Renal cortex interstitium (tissue), 15 donors: ENCODE measurements at places on chromosomes 5 and 9.

- peak; percentile 77 for DNase-seq
Measured at GRCh38 chr9:92425474-92425873, 1.2 kb upstream of the OMD start.

GRCh38 chr9:101372327-101373118, 12.3 kb downstream of the BAAT start:
- no peak for DNase-seq

DNA sequence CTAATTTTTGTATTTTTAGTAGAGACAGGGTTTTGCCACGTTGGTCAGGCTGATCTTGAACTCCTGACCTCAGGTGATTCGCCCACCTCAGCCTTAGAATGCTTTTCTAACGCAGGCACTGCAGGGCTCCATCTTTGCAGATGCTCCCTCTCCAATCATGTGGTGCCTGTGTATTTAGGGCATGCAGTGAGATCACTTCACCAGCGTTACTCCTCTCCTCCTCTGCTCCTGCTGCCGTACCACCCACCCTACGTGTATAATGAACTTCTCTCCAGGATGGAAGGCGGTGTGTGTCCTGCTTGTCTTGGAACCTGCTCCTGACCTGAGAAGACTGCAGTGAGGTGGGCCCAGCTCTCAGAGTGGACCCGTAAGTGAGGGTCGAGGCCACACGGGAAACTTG, 13.6 kb upstream of the CFAP157 start:
- DNase-seq, result no peak

DNA sequence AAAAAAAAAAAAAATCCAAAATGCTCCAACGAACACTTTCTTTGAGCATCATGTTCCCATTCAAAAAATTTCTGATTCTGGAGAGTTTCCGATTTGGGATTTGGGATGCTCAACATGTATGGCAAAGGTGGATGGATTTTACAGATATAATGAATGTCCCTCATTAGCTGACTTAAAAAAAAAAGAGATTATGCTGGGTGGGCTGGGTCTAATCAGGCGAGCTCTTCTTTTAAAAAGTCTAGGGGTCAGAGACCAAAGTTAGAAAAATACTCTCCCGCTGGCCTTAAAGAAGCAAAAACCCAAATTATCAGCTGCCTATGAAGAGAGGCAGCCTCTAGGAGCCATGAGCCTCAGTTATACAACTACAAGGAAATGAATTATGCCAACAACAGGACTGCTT, 15.2 kb upstream of the CTNNAL1 start:
- no peak for DNase-seq

DNA sequence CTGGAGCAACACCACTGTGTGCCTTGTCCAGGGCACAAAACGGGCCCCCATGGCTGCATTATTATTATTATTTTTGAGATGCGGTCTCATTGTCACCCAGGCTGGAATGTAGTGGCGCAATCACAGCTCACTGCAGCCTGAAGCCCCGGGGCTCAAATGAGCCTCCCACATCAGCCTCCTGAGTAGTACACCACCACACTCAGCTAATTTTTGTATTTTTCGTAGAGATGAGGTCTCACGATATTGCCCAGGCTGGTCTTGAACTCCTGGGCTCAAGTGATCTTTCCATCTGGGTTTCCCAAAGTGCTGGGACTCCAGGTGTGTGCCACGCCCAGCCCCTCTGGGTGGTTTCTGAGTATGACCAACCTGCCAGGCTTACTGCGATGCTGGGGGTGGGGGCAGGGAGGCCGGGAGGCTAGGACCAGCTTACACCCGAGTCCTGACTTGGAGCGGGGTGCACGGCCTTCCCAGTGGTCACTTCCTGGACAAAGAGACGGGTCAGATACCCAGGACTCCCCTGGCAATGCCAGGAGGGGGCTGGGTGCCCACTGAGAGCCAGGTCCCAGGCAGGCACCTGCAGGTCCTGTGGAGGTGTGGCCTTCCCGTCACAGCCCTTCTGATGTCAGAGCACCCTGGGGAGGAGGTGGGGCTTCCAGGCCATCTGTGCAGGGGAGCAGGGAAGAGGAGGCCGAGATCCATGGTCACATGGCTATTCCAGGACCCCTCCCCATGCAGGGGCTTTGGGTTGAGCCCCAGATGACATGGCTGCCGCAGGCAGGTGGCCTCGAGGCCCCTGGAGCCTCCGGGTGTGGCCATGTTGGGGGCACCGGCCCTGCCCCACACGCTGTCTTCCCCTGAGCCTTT, 8.3 kb upstream of the NRARP start:
- no peak for DNase-seq

- DNase-seq, result no peak
Measured at GRCh38 chr5:147836439-147836838, 5.0 kb upstream of the SPINK1 start.

DNA sequence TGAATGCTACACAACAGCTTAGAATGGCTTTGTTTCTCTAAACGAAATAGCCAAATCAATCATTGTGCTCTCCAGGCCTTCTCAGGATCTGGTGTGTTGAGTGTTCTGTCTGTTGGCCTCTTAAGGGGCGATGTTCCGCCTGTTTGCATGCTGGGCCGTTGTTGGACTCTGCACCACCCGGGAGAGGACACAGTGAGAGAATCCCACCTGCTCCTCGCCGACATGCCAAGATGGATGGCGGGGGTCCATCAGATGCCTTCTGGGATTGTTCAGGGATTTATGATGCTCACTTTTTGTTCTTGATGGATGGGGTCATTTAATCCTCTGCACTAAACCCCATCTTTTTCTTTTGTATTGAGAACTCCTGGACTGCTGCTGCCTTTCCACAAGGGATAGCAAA, 159.9 kb downstream of the NTRK2 start:
- no peak for DNase-seq

DNA sequence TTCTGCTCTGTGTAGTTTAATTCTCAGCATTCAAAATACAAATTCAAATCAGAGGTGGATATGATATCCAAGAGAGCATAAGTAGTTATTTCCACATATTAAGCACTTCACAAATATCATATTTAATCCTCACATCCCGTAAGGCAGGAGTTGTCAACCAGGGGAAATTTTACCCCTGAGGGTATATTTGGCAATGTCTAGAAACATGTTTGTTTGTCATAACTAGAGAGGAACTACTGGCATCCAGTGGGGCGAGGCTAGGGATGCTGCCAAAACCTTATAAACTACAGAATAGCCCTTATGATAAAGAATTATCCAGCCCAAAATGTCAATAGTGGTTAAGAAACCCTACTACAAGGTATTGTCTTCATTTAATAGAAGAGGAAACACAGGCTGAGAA, 619.4 kb downstream of the SLCO4C1 start:
- DNase-seq, result no peak

DNA sequence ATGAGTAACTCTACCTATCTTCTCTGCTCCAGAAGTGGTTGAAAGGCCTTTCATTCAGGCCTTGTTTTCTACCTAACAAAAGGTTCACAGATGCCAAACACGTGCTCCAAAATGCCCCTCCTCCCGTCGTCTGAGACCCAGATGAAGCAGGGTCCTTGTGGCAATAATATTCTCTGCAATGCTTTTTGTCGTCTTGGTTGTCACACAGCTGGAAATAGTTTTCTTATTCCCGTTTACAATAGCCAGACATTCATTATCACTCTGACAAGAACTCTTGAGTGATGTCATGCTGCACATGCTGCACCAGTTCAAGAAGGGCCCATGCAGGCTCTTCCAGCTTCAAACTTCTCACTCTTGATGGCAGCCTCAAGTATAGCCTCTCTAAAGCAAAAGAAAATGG, 7.8 kb downstream of the LPAR1 start:
- DNase-seq, result no peak

DNA sequence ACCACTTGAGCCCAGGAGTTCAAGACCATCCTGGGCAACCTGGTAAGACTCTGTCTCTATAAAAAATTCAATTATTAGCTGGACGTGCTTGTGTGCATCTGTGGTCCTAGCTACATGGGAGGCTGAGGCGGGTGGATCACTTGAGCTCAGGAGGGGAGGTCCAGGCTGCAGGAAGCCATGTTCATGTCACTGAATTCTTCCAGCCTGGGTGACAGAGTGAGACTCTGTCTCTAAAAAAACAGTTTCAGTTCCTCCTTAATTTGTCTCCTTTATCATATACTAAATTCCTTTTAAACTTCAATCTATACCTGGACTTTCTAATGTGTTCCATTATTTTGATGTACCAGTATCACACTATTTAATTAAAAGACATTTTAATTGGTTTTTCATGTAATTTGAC, 422.2 kb upstream of the TLE4 start:
- no peak for DNase-seq

DNA sequence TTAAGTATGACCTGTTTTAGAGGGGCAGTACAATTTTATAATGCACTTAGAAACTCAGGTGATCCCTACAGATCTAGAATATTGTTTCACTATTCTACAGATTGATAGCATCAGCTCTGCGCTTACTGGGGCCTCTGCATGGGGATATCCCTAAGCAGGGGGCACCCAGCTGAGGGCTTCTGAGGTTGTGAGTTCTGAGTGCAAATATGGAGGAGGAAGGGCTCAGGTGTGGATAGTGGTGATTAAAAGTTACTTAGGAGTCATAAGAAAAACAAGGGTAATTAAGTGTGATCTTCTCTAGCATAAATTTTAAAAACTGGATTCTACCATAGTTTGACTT, 274.4 kb downstream of the EFNA5 start:
- DNase-seq, result no peak
